ENCODE measurements at places on chromosomes 12 and 14.

DNA sequence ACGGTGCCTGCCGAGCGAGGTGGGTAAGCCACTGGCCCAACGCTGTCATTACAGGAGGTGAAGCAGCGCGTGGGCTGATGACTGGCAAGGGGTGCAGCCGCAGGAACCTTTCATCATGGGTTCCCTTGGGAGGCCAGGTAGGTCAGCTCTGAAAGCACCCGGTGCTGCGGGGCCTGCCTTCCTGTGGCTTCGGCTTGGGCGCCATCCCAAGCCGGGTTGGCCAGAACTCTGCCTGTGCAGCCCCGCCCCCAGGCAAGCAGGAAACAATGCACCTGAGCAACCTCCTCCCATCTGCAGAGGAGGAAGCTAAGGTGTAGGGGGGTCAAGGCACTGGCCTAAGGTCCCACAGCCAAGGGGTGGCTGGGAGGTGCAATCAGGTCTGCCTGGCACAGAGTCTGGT, 20.0 kb upstream of the HHIPL1 start:
- no peak for DNase-seq

DNA sequence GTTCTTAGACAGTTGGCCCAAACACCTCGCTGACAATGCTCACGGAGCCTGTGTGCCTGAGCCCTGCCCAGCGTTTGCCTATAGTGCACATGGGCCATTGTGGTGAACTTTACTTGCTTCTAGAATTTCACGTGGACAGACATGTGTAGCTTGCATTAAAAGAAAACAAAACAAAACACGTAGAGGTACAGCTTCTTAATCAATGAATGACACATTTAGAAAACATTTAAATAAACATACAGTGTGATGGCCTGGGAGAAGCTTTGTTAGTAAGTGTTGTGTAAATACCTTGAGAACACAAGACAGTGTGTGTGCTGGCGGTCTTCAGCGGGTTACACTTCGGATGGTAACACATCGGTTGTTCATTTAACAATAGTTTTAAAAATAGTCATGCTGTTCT, 38.1 kb downstream of the SMOC1 start:
- DNase-seq, result no peak

GRCh38 chr14:52879958-52880357, 70.9 kb downstream of the FERMT2 start:
- DNase-seq, result no peak

GRCh38 chr12:125871811-125872594, 806.8 kb downstream of the AACS start:
- DNase-seq, result no peak

GRCh38 chr12:12305568-12306300, 38.9 kb upstream of the LRP6 start:
- DNase-seq, result no peak

DNA sequence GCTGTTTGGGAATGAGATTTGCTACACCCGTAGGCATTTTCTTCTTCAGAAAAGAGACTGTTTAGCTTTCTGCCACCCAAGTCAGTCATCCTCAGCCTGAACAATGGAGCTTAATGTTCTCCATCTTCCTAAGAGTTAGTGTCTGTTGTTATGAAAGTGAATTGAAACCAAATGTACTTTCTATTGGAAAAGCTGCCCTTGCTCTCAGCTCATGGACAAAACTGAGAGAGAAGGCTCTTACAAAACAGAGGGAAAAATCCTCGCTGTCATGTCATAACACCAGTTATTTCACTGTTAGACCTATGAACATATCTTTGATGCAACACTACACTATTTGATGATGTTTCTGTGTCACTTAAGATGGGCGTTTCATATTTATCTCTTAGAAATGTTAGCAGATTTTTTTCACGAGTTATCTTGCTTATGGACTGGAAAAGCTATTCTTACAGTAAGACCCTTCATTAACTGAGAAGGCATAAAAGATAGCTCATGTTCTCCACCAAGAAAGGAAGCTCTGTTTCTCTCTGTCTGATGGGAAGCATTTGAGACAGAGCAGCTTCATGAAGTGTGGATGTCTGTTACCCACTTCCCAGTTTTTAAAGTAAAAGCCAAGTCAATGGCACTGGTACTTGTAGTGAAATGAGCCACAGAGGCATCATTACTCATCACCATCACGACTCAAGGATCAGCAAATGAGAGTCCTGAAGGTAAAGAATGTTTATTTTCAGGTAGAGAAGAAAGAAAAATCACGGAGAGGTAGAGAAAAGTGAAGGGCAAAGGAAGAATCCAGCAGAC, 483.9 kb downstream of the ZFP36L1 start:
- no peak for DNase-seq

GRCh38 chr14:102654298-102654697, 61.8 kb downstream of the RCOR1 start:
- DNase-seq, result no peak

DNA sequence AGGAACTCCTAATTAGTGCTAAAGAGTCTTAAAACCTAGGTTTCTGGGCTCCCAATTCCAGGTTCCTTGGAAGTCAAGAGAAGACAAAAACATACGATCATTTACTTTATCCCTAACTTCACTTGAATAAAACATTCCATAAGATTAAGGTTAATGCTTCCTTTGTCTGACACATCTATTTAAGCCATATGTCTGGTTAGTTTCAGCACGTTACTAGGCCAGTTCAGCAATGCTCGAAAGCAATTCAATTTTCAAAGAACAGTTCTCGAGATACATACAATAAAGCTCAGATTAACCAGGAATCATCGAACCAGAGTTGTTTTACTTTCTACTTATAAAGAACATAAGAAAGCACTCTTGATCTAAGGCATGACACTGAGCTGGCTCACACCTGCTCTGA, 68.0 kb upstream of the POC1B start:
- no peak for DNase-seq

Data from fibroblast of skin of right quadriceps (primary cell).